Activated T-cell treated with anti-CD3 and anti-CD28 coated beads, Interleukin-2, amount 50 U/mL, for 1 hour (primary cell): ENCODE measurements at places on chromosomes 7 and 10.

DNA sequence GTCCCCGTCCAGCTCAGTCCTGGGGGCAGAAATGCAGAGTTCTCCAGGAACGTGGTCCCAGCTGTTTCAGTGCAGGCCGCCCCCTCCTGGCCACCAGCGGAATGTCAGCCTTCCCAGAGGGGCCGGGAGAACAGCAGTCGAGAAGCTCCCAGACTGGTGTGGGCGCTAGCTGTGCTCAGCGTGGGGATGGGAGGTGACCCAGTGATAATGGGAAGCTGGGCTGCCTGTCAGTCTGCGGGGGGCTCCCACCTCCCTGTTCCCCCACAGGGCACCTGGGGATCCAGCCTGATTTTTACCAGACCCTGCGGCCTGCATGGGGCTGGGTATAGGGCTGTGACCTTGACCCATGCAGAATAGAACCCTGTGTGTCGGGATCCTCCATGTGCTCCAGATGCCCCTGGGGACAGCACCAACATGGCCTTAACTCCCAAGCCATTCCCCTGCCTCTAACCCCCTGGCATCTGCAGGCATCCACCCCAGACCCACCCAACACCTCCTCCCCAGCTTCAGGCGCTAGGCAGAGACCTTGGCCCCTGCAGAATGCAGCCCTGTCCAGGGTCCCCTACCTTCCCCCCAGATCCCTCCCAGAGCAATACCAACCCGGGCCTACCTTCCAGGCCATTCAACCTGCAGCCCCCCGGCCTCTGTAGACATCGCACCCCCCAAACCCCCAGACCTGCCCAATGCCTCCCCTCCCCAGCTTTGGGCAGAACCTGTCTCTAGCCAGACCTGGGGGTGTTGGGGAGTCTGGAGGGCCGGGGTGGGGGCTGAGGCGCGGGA is 880 bp upstream of the ELN start:
- DNase-seq, result peak; percentile 72

DNA sequence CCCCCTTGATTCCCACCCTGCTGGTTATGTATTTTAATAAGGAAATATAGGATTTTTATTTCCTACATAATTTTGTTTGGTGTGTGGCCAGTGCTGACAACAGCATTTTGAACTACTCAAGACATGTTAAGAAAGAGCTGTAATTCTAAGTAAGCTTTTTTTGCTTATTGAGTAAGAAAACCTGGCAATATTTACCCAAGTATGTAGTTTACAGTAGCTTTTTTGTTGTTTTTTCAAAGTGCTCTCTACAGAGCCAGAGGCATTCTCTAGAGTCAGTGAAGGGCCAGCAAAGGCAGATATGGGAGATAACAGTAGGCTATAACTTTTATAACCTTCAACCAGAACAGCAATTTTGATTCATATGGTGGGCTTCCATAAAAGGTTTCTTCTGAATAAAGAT is 63.2 kb upstream of the TMEM168 start:
- no peak for DNase-seq

- no peak for DNase-seq
Measured at GRCh38 chr7:85011127-85011526, 175.7 kb downstream of the SEMA3D start.

DNA sequence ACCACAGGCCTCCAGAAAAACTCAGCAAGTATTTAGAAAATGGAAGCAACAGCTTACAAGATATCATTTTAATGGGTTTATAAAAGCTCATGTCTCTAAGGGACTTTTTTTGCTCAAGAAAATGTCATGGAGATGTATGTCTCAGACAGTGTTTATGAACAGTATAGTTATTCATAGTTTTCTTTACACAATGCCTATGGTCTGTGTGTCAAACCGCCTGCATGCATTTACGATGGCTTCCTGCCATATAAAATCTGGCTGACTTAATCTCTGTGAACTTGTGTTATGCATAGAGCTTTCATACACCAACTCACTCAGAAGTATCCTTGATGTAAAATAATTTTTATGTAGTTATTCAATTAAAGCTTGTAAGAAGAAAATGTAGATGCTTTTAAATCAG is 1314.2 kb upstream of the LRRTM3 start:
- DNase-seq, result no peak

DNA sequence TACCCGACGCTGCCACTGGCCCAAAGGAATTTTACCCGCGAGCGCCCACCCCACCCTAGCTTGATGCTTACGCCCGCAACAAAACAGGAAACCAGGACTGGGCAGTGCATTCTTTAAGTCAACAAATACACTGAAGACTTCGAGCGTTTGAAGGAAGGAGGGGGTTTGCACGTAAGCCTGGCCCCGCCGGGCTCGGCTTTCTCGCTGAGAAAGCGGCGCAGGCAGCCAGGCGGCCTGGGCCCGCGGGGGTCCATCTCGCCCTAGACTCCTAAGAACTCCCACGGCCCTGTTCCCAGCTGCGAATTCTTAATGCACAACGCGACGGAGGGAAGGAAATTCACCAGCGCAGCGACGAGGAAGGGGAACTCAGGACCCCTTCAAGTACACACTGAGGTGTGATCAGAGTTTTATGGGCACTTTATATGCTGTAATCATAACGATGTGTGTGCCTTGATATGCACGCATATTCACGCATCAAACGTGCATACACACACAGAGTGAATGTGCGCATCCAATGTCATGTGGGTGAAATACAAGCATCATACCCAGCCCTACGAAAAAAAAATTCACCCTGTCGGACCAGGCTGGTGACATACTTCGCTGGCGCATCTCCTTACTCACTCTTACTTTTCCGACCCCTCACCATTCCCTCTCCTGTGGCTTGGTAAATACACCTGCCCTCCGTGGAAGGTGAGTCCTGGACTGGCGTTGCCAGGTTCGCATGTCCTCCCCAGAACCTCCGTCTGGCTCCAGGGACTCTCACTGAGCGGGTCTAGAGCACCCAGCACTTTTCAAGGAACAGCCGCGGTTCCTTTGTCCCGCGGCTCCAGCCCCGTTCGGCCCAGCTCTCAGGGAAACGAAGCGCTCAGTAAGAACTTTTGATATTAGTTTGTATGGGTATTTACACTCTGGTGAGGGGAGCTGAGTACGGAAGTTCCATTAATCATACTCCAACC is 5.7 kb upstream of the HOXA13 start:
- DNase-seq, result no peak

- DNase-seq, result no peak
Measured at GRCh38 chr7:24051651-24052050, 232.3 kb upstream of the NPY start.

GRCh38 chr10:90051474-90051873 is 350.1 kb downstream of the KIF20B start:
- no peak for DNase-seq

DNA sequence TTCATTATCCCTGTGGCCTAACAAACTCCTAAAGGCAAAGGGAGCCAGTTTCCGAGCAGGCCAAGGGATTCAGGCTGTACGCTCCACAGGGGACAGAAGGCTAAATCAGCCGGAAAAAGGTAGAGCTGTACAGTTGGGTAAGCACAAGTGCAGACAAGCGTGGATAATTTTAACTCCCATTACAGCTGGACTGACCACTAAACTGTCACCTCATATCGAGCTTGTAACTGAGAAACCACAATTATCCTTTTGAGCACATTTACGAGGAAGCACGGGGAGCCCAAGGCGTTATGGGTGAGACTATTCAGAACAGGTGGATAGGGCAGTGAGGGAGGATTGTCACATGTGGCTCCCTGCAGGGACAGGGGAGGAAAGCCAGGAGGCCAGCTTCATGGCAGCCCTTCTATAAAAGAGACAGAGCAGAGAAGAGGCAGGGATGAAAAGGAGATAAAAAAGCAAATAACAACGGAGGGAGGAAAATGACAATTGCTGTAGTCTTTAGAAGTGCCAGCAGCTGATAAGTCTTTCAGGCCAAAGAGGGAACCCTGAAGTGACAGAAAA is 288.0 kb downstream of the FGFR2 start:
- DNase-seq, result no peak

GRCh38 chr7:108017776-108018151 is 14.8 kb upstream of the LAMB1 start:
- DNase-seq, result no peak

DNA sequence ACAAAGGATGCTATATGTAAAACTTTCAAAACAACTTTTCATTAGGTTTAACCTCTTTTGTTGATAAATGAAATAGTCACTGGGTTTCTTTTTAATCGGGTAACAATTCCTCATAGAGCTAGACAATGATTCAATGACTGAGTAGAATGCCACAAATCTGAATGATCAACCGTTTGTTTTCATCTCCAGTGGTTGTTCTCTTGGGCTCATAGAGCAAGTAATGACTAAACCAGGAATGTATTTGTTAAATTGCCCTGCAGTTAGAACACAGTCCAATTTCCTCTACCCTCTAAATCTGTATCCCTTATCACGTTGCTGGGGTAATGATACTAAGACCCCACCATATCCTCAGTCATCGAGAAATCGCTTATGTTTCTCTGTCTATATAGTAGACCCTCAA is 40.0 kb downstream of the CNNM1 start:
- no peak for DNase-seq

GRCh38 chr7:41466760-41467384 is 236.0 kb downstream of the INHBA start:
- no peak for DNase-seq

- DNase-seq, result no peak
Measured at GRCh38 chr10:17455015-17455520, 673 bp upstream of the ST8SIA6 start.

- peak; percentile 78 for DNase-seq
Measured at GRCh38 chr7:38368191-38368605, 94.8 kb upstream of the TARP start.

DNA sequence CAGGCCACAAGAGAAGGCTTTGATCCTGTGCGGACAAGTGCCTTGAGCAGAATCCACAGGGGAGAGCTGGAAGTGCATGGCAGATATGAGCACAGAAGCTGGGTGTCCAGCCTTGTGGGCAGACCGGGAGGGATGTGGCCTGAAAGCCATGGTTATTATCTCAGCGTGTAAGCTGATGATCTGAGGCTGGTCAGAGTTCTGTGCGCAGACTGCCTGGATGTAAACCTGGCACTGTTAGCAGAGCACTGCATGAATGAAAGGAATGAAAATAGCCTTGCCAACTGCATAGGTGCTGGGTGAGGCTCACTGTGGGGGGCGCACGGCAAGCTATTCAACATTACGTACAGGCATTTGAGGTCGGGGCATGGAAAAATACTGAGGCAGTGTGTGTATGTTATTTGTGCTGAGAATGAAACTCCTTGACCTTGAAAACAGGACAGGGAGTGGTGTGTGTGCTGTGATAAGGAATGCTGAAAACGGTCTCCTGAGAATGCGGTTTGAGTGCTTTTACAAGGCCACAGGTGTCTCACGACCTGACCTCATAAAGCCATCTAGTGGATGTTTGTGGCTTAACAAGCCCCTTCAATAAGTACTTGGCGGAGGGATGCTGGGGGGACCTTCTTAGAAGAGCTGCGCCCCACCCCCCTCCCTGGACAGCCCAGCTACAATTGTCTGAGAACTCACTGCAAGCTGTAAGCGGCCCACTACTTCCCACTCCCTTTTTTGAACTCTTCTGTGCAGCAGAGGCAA is 18.7 kb downstream of the AKR1C1 start:
- DNase-seq, result no peak

- no peak for DNase-seq
Measured at GRCh38 chr7:132603220-132603833, 27.1 kb upstream of the PLXNA4 start.

DNA sequence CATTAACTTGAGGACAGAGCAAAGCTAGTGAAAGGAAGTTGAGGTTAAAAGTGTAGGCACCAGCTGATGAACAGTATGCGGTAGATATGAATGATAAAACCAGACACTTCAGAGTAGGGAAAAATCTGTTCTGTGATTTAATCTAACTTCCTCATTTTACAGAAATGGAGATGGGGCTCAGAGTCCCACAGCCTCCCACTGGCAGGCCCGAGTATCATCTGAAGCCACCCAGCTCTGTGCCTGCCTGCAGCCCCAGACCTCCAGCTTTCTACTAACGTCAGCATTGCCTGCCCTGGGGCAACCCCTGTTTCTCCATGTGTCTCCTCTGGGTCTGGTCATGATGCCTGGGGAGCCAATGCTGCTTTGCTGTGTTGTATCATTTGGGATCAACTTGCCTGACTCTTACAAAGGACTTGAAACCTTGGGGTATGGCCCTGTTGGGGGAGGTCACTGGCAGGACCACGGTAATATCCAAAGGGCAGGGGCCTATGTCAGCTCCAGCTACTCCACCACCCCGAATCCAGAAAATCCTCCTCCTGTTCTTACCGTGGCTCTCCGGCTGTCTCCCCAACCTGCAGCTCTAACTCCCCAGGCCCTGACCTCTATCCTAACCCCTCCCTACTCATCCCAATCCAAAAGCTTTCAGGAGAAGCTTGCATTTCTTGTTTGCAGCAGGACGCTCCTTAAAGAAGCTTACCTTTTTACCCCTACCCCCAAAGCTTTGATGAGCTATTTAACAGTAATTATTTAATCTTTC is 56.2 kb upstream of the NPY start:
- peak; percentile 20 for DNase-seq

GRCh38 chr10:47095848-47096612 is 184.8 kb downstream of the PTPN20 start:
- no peak for DNase-seq

DNA sequence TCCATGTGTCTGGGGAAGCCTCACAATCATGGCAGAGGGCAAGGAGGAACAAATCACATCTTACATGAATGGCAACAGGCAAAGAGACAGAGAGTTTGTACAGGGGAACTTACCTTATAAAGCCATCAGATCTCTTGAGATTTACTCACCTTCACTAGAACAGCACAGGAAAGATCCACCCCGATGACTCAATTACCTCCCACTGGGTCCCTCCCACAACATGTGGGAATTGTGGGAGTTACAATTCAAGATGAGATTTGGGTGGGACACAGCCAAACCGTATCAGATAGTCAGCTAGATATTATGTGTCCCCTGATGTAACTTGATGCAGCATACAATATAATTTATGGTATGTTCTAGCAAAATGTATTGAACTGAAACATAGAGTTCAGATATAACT is 14.1 kb upstream of the CEP41 start:
- no peak for DNase-seq

- no peak for DNase-seq
Measured at GRCh38 chr10:12241810-12242529, 46.0 kb downstream of the CDC123 start.

- DNase-seq, result no peak
Measured at GRCh38 chr7:1591876-1592275, 22.0 kb upstream of the PSMG3 start.

- DNase-seq, result no peak
Measured at GRCh38 chr10:6888434-6888833, 308.4 kb upstream of the PRKCQ start.

GRCh38 chr7:98828368-98828767 is 41.4 kb downstream of the TMEM130 start:
- no peak for DNase-seq

GRCh38 chr10:96608262-96608661 is 21.4 kb upstream of the TM9SF3 start:
- DNase-seq, result no peak

GRCh38 chr7:154928136-154929005 is 74.6 kb downstream of the PAXIP1 start:
- peak; percentile 55 for DNase-seq

GRCh38 chr7:83782628-83783027 is 133.7 kb upstream of the SEMA3E start:
- DNase-seq, result no peak
